ENCODE measurements at places on chromosomes 11 and 22.

DNA sequence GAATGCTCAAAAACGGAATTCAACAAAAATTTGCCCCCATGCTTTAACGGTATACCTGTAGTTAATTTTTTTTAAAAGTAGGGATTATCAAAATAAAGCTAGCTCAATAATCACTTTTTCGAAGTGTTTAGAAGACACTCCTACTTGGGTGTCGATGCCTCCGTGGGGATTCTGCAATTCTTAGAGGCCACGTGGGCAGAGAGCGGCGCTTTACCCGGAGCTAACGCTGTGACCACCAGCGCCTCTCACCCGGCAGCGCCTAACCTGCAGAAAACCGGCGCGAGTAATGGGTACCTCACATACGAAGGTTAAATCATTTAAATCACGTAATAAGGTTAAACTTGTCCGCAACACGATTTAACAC lies 583 bp downstream of the TAF1D start:
- DNase-seq: no peak

- DNase-seq: no peak
Observed at GRCh38 chr22:28920757-28921584, 37.6 kb downstream of the ZNRF3 start.

GRCh38 chr22:42172773-42173172 lies 42.2 kb upstream of the CYP2D6 start:
- DNase-seq: no peak

DNA sequence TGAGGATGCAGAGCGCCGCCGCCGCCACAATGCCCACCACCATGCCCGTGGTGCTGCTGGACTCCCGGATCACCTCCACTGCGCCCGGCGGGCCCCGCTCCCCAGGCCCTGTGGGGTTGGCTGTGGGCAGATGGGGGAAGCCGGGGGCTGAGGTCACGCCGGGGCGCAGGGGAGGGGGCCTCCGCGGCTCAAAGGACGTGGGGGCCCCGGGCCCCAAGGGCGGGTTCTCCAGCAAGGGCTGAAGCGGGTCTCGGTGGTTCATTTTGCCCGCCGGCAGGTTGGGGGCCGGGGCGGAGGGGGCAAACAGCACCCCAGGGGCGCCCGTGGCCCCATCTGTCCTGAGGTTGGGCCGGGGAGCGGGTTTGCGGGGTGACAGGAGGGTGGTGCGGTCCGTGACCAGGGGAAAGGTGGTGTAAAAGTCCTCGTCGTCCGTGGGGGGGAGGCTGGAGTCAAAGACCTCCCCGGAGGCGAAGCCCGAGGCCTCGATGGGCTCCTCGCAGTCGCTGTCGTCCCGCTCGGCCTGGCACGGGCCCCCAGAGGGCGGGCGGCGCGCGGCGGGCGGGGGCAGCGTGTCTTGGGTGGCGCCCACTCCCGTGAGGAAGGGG lies 16.5 kb downstream of the SLC22A12 start:
- DNase-seq: no peak

DNA sequence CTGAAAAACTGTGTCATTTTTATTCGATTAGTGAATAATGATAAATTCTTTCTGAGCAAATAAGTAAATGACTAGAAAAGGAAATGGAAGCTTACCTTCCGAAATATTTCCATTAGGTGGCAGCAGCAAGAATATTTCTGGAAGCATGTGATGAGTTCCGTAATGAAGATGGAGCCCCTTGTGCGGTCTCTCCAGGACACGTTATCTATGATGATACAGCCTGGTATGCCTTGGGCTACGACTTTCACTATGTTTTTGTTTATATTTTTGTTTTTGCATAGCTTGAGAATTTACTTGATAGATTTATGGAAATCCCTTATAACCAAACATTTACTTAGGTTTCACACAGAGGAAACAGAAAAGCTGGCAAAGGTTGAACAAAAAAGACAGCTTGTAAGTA lies 25.7 kb downstream of the CASP5 start:
- DNase-seq: no peak

DNA sequence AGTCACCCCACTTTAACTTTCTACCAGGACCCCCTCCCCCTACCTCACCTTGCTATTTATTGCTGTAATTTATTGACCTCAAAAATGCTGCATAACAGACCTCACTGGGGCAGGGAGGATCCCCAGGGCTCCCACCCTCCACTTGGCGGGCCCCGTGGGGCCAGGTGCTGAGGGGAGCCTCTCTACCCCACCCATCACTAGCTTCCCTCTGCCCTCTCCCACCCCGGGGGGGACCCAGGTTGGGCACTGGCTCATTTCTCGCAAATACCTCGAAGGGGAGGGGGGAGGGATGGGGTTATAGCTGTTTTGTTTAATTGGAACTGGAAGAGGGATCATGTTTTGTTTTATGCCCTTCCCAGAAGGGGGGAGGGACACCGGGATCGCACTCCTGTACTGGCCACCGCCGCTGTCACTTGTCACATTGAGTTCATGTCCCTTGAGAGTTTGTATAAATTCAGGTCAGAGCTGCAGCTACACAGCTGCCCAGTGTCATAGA lies 16.3 kb upstream of the TMEM191C start:
- DNase-seq: no peak

- no peak for DNase-seq
Observed at GRCh38 chr22:46354993-46355305, 19.4 kb downstream of the TRMU start.

- DNase-seq: no peak
Observed at GRCh38 chr11:11016068-11016467, 158.2 kb upstream of the ZBED5 start.

- DNase-seq: no peak
Observed at GRCh38 chr11:61711498-61711897, 31.3 kb downstream of the DAGLA start.

DNA sequence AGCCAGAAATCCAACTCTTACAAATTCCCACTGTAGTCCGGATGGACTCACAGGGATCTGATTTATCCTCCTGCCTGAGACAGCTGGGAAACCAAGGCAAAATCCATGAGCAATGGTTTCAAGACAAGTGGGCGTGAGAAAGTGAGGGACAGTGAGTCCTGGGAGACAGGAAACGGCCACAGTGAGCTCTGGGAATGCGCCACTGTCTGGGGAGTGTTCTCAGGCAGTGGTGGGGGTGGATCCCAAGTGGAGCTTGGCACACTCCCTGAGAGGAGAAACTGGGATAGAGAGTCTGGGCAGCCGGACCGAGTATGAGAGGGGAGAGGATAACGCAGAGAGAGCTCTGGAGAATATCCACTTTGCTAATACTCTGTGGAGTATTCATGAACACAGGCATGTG lies 9.8 kb downstream of the IL17REL start:
- no peak for DNase-seq

DNA sequence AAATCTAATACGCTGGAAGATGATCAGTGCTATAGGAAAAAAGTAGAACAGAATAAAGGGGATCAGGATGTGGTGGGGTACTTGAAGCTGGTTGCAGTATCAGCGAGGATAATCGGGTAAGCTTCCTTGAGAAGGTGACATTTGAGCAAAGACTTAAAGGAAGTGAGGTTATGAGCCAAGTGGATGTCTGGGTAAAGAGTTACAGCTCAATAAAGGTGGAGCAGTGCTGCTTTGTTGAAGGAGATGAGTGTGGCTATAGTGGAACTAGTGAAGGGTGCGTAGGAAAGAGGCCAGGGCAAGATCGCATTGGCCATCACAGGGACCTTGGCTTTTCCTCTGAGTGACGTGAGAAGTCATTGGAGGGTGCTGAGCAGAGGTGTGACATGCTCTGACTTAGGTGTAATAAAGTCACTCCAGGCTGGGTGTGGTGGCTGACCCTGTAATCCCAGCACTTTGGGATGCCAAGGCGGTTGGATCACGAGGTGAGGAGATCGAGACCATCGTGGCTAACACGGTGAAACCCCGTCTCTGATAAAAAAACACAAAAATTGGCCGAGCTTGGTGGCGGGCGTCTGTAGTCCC lies 2.3 kb upstream of the SYVN1 start:
- DNase-seq: no peak

- DNase-seq: no peak
Observed at GRCh38 chr22:29346659-29347058, 31.2 kb upstream of the RASL10A start.

- no peak for DNase-seq
Observed at GRCh38 chr11:33211153-33211552, 46.0 kb upstream of the HIPK3 start.

GRCh38 chr11:76048763-76049162 lies 157.5 kb downstream of the WNT11 start:
- DNase-seq: no peak

- no peak for DNase-seq
Observed at GRCh38 chr11:30017445-30017895, 640 bp upstream of the KCNA4 start.

DNA sequence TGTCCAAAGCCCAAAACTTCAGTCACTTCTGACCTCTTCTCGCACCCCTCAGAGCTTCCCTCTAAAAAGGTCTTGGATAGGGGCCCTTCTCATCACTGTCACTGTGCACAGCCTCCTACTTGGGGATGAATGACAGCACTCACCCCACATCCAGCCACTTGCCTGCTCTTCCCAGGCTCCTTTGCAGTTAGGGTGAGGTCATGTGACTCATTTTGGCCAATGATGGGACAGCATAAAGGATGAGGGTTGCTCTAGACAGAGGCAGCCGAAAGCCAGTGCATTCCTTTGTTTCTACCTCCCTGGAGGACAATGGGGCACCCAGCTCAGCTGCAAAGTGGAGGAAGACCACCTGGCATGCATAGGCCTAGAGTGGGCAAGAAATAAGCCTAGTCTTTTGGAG lies 1413.3 kb downstream of the TBC1D22A start:
- no peak for DNase-seq

GRCh38 chr11:117562136-117562535 lies 234.5 kb downstream of the CEP164 start:
- no peak for DNase-seq

DNA sequence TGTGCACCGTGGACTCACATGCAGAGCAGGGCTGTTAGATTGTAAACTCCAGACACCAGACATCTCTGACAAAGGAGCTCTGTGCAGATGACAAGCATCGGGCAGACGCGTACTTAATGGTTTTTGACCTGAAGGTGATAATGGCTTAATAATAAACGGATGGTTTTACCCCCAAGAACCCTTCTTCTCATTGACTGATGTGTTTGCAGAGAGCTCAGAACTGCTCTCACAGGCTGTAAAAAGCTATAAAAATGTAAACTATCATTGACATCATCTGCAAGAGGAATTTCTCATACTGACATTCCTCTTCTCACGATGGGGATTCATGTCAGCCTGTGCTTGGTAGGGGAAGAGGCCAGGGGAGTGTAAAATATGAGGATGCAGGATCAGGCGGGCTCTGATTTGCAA lies 8.6 kb upstream of the ARHGAP8 start:
- DNase-seq: no peak

DNA sequence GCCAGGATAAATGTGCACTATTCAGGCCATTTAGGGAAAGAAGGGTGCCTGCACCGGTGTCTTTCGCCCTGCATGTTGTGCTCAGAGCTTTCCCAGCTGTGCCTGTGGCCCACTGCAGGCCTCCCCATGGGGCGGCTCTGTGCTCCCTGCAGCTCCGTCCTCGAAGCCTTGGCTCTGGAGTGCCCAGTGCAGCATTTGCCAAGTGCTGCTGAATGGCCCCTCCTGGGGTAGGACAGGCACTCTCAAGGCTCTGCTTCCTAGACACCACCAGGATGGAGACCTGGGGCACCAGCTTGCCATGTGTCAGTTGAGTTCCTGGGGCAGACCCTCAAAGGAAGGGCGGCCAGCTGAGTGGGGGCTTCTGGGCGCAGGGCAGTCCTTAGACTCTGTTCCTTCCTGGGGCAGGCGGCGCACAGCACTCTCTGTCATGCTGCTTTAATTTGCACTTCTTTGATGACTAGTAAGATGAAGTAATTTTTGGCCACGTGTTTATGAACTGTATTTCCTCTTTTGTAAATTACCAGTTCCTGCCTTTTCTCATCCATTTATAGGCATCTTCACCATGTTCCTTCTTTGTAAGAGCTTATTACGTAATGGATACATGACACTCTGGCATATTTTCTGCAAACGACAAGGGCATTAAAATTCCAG lies 32.1 kb upstream of the GNB1L start:
- peak; percentile 66 for DNase-seq

DNA sequence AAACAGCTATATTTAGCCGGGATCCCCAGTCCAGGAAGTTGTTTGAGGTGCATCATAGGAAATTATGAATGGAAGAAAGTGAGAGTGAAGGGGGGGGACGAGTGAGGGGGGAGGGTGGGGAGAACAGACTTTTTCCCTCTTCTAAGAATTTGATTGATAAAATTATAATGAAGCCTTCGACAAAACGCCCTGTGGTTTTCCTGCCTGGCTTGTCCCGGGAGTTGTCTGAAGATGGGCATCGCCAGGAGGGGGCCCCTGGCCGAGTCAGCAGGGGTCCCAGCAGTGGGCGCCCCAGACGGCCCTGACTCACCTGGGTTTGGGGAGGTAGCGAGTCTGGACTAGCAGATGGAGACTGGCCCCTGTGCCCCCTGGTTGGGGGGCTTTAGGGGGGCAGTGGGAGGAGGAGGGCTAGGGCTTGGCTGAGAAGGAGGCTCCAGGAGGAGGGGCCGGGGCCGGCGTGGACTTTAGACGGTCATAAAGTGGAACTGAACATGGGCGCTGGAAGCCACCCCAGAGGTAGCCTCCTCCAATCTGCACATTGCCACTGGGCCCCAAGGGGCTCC lies 336 bp upstream of the LIF start:
- DNase-seq: no peak

DNA sequence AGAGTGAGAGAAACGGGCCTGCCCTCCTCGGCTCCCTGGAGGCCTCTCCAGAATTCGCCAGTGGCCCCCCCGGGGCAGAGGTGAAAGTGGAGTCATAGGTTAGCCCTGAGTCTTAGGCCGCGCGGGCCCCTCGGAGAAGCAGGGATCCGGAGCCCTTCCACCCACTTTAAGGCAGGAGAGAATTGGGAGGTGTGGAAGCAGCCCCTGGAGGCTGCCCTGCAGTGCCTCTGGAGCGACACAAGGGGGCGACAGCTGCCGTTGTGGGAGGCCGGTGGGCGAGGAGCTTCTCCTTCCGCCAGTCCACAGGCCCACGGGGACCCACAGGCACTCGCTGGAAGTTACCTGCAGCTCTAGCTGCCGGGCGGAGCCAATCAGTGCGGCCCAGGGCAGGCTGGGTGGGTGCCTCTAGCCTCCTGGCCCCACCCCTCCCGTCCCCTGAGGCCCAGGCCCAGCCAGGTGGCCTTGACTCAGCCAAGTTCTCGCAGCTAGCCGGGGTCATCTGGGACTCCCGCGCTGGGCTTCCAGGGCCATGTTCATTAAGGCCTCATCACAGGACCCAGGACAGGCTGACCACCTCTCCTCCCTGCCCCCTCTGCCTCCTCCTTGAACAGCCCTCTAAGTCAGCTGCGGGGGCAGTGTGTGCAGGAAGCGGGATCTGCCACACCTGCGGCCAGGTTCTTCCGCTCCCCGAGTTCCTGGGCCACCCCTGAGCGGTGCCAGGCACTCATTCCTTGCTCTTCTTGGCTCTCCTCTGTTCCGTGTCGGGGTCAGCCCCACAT lies 5.0 kb downstream of the DGKZ start:
- no peak for DNase-seq

GRCh38 chr22:24101966-24102365 lies 79.3 kb upstream of the SUSD2 start:
- no peak for DNase-seq

DNA sequence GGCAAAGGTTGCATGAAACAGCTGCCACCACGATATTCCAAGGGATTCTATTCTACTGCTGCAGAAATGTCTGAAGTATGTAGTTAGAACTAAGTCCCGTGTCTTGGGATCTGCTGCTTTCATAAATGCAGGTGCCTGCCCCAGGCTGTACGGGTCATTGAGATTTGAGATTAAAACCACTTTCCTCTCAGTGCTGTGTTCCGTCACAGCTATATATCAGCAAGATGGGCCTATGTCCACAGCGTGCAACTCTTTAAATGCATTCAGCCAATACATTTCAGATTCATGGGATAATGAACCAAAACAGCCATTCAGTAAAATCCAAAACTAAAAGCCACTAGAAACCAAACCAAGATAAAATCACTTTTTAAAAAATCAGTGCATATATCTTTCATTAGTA lies 107.3 kb upstream of the LUZP2 start:
- DNase-seq: no peak

Data from pulmonary artery endothelial cell (primary cell).